ENCODE measurements at places on chromosomes 3 and 15. TPM values are rescaled to one million over a fixed set of nuclear protein-coding genes. Genes with fewer than 3 reads are reported as not detected.

Gene CHST2
- 23.1 TPM for total RNA-seq

Gene MRPS22
- 31.1 TPM for total RNA-seq

Gene NPAP1
- total RNA-seq = not detected

Gene PLCH1
- total RNA-seq = not detected

Gene FSTL1
- 3,511 TPM for total RNA-seq

- H3K36me3 ChIP-seq = no peaks in the 10 kb centered on the region
- peak overlapping the region; percentile 98 for H3K27ac ChIP-seq
- DNase-seq = no peak
- peaks cover 57% of the 10 kb centered on the region for H3K4me1 ChIP-seq
- no peak overlapping the region for H3K4me3 ChIP-seq
These were observed 27.6 kb downstream of the SLC28A1 start for GRCh38 chr15:84911879-84912660.

- peaks cover 12% of the 10 kb centered on the region for H3K4me1 ChIP-seq
- H3K27ac ChIP-seq = no peak overlapping the region
- no peaks in the 10 kb centered on the region for H3K36me3 ChIP-seq
- no peaks in the 10 kb centered on the region for H3K27me3 ChIP-seq
- peak; percentile 32 for DNase-seq
These were observed 16.5 kb upstream of the CRABP1 start for GRCh38 chr15:78323693-78324092.

DNA sequence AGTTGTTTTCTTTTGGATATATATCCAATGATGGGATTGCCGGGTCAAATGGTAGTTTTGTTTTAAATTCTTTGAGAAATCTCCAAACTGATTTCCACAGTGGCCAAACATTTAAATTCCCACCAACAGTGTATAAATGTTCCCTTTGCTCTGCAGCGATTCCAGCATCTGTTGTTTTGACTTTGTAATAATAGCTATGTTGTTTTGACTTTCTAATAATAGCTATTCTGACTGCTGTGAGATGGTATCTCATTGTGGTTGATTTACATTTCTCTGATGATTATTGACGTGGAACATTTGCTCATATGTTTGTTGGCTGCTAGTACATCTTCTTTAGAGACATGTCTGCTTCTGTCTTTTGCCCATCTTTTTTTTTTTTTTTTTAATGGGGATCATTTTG is 332.2 kb upstream of the GBE1 start:
- H3K4me1 ChIP-seq = peaks cover 6% of the 10 kb centered on the region
- no peak overlapping the region for H3K27ac ChIP-seq
- DNase-seq = no peak
- H3K36me3 ChIP-seq = no peaks in the 10 kb centered on the region

- peaks cover 52% of the 10 kb centered on the region for H3K27me3 ChIP-seq
- H3K4me3 ChIP-seq = no peak overlapping the region
- H3K36me3 ChIP-seq = no peaks in the 10 kb centered on the region
- no peak overlapping the region for H3K27ac ChIP-seq
- no peak for DNase-seq
- H3K4me1 ChIP-seq = peaks cover 21% of the 10 kb centered on the region
These were observed 1.1 kb upstream of the CHRNA3 start for GRCh38 chr15:78621810-78622402.

DNA sequence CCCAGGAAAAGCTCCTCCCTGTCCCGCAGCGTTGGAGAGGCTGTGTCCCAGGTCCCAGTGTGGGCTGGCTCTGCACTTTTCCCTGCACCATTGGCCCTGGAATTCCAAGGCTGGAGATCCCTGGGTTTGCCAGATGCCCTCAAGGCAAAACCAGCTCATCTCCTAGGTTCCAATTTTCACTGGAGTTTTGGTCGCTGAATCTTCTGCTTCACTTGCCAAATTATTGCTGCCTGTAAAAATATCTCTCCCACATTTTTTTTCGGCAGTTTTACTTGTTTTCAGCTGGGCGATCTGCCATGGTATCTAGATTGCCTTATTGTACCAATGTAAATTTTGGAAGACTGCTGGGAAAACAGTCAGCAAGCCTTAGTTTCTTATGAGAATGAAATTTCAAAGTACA is 150.9 kb upstream of the ATP10A start:
- H3K4me1 ChIP-seq = no peaks in the 10 kb centered on the region
- no peak for DNase-seq
- no peak overlapping the region for H3K27ac ChIP-seq

DNA sequence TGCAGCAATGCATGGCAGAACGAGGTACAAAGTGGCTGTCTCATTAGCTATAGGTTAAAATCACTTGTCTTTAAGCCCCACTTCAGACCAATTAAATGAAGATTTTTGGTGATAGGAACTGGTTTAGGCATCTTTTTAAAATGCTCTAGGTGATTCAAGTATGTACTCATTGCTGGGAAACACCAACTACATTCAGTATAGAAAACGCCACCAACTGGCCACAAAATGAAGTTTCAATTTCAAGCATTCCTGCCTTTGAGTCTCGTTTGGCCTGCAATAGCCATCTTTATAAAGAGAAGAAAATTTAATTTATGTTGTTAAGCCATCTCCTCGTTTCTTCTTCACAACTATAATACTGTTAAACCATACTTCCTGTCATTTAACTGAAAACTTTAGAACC is 587.9 kb downstream of the GBE1 start:
- no peak overlapping the region for H3K4me3 ChIP-seq
- DNase-seq = no peak
- H3K27me3 ChIP-seq = no peaks in the 10 kb centered on the region
- no peaks in the 10 kb centered on the region for H3K36me3 ChIP-seq
- no peaks in the 10 kb centered on the region for H3K4me1 ChIP-seq

GRCh38 chr3:37985637-37986320 is 4.8 kb upstream of the VILL start:
- H3K4me3 ChIP-seq = no peak overlapping the region
- H3K36me3 ChIP-seq = peaks cover 8% of the 10 kb centered on the region
- no peaks in the 10 kb centered on the region for H3K4me1 ChIP-seq
- DNase-seq = no peak
- H3K27me3 ChIP-seq = no peaks in the 10 kb centered on the region

GRCh38 chr3:66394753-66395249 is 106.0 kb downstream of the LRIG1 start:
- peak overlapping the region; percentile 99 for H3K27ac ChIP-seq
- no peaks in the 10 kb centered on the region for H3K27me3 ChIP-seq
- H3K36me3 ChIP-seq = peaks cover 39% of the 10 kb centered on the region
